ENCODE measurements at places on chromosomes 4 and X. TPM values are rescaled to one million over a fixed set of nuclear protein-coding genes. Genes with fewer than 3 reads are reported as not detected.

APOOL gene
- 3.8 TPM for total RNA-seq

CFAP299 gene
- total RNA-seq: 31.6 TPM

TRIM2 gene
- 45.1 TPM for total RNA-seq

USP17L30 gene
- total RNA-seq: not detected

MGST2 gene
- total RNA-seq: 64.0 TPM

VBP1 gene
- total RNA-seq: 36.1 TPM

PF4V1 gene
- total RNA-seq: not detected

ADH7 gene
- total RNA-seq: not detected

Data from upper lobe of left lung (tissue), 6 donors.